ENCODE measurements at places on chromosomes 2 and 18. TPM values are rescaled to one million over a fixed set of nuclear protein-coding genes. Genes with fewer than 3 reads are reported as not detected.

The DPP4 gene
- total RNA-seq: 3.0 TPM

The KCNS3 gene
- total RNA-seq: 2.4 TPM

The SFTPB gene
- not detected for total RNA-seq

The BCL11A gene
- 0.92 TPM for total RNA-seq

The ZNF24 gene
- total RNA-seq: 38.6 TPM

The SDC1 gene
- 4.0 TPM for total RNA-seq

DNA sequence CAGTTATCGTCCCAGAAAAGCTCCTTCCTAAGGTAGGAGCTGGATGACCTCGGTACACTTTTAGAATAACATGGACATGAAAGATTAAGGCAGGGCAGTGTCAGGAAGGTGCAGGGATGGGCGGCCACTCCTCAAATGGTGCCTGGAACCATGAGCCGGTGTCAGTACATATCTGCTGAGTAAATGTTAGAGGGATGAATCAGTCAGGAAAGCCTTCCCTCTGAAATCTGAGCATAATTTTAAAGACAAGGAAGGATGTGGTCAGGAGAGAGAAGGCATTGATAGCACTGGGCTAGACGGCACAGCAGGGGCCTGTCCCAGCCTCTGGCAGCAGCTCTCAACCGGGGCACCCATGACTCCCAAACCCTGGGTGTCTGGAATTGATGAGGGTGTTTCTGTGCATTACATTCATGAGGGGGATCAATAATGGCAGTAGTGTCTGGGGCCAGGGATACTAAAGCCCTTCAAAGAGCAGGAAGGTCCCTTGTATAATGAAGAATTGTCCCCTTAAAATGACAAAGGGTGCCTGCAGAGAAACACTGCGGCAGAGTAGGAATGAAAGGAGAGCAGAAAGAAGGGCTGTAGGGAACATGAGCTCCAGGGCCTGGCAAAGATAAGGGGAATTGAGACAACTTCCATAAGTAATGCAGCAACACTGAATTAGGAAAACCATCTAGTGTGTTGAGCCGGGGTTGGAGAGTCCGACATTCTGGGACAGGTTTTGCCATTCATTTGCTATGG is 162.3 kb upstream of the REV1 start:
- H3K4me3 ChIP-seq: no peak overlapping the region
- H3K4me1 ChIP-seq: no peaks in the 10 kb centered on the region
- H3K27me3 ChIP-seq: peaks cover 3% of the 10 kb centered on the region

GRCh38 chr2:11128243-11128951 is 26.9 kb upstream of the SLC66A3 start:
- peaks cover 1% of the 10 kb centered on the region for H3K27me3 ChIP-seq
- peak overlapping the region; percentile 45 for H3K27ac ChIP-seq
- no peaks in the 10 kb centered on the region for H3K36me3 ChIP-seq

DNA sequence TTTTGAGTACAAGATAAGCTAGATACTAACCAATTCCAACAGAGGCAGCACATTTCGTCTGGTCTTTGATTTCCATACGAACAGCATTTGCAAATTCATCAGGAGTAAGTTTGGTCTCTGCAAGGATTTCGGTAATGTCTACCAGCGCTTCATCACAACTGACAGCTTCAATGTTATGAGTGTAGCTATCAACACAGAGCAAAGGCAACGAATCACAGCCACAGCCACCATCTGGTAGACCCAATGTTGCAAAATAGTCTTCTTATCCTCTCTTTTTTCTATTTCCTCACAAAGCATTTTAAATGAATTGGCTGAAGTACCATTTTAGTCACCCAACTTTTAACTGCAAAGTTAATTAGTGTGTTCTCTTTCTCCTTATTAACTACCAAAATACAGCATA is 68.3 kb downstream of the REV1 start:
- H3K27me3 ChIP-seq: no peaks in the 10 kb centered on the region
- H3K4me1 ChIP-seq: peaks cover 16% of the 10 kb centered on the region
- no peak for DNase-seq
- H3K27ac ChIP-seq: no peak overlapping the region

GRCh38 chr2:212770240-212770639 is 231.6 kb upstream of the ERBB4 start:
- no peaks in the 10 kb centered on the region for H3K4me1 ChIP-seq
- H3K4me3 ChIP-seq: no peak overlapping the region
- DNase-seq: no peak

- no peak overlapping the region for H3K4me3 ChIP-seq
- no peaks in the 10 kb centered on the region for H3K27me3 ChIP-seq
- DNase-seq: no peak
- H3K36me3 ChIP-seq: peaks cover 6% of the 10 kb centered on the region
- H3K27ac ChIP-seq: no peak overlapping the region
Measured at GRCh38 chr18:58980991-58981390, 116.3 kb downstream of the ZNF532 start.

DNA sequence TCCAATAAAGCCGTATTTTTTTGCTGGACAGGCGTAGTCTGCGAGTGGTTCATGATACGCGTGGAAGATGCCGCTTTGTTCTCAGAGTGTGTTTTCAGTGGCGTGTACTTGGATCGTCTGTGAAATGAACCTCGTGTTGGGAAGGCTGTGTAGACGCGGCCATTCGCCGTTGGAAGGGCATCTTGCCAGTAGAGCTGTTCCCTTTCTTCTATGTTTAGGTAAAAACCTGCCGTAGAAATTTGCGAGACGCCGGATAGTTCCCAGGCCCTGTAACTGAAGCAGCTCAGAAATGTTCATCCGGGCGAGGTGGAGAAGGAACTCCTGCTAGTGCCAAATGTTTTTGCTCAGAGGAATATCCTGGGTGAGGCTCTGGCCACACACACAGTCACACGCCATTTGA is 133.6 kb downstream of the NFATC1 start:
- H3K4me3 ChIP-seq: no peak overlapping the region
- no peak overlapping the region for H3K27ac ChIP-seq
- no peaks in the 10 kb centered on the region for H3K36me3 ChIP-seq
- H3K4me1 ChIP-seq: peaks cover 7% of the 10 kb centered on the region
- H3K27me3 ChIP-seq: no peaks in the 10 kb centered on the region
- DNase-seq: no peak

- no peaks in the 10 kb centered on the region for H3K36me3 ChIP-seq
- DNase-seq: no peak
- H3K4me1 ChIP-seq: no peaks in the 10 kb centered on the region
- no peak overlapping the region for H3K4me3 ChIP-seq
- no peaks in the 10 kb centered on the region for H3K27me3 ChIP-seq
Measured at GRCh38 chr2:46555011-46555410, 75.6 kb downstream of the TMEM247 start.

GRCh38 chr2:96503637-96504243 is 1.4 kb downstream of the NEURL3 start:
- no peak overlapping the region for H3K4me3 ChIP-seq
- H3K27ac ChIP-seq: no peak overlapping the region
- no peak for DNase-seq

- H3K4me3 ChIP-seq: no peak overlapping the region
- no peak overlapping the region for H3K27ac ChIP-seq
- no peaks in the 10 kb centered on the region for H3K36me3 ChIP-seq
- peaks cover 9% of the 10 kb centered on the region for H3K4me1 ChIP-seq
- no peaks in the 10 kb centered on the region for H3K27me3 ChIP-seq
Measured at GRCh38 chr18:44502790-44503189, 177.9 kb upstream of the SETBP1 start.

- no peak overlapping the region for H3K27ac ChIP-seq
- DNase-seq: no peak
- no peaks in the 10 kb centered on the region for H3K27me3 ChIP-seq
- H3K4me1 ChIP-seq: peaks cover 6% of the 10 kb centered on the region
- H3K4me3 ChIP-seq: no peak overlapping the region
Measured at GRCh38 chr2:118312969-118313756, 224.9 kb downstream of the INSIG2 start.

DNA sequence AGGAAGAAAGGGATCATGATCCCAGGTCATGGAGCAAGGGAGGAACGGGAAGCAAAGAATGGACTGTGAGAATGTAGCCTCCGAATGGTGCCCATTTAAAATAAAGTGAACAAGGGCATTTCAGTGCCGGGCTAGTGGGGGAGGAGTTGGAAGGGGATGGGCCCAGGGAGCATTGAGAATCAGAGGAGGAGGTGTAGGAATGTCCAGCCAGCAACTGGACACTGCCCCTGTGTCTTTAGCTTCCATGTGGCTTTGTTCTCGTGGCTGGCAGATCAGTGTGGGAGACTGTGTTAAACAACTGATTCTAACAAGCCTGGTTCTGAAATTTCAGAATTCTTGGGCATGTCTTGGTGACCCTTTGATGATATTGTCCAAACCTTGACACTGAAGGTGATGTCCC is 1.4 kb upstream of the RNF103 start:
- no peak for DNase-seq
- H3K27ac ChIP-seq: no peak overlapping the region
- no peaks in the 10 kb centered on the region for H3K27me3 ChIP-seq
- peaks cover 15% of the 10 kb centered on the region for H3K4me1 ChIP-seq
- H3K4me3 ChIP-seq: no peak overlapping the region

DNA sequence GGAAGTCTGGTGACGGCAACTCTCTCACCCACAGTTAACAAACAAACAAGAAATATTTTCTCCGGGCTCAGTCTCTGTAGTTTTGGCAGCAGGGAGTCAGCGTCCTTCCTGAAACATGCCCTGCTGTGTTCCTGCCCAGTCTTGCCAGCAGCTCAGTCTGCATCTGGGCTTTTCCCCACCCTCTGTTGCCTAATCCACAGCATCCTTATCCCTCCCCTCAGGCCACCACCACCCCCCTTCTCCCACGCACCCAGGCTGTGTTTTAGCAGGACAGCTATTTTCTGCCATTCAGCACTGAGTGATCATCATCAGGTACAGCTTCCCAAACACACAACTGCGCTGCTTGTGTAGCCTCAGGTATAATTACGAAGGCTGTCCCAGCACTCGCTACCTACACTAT is 168.2 kb downstream of the DPP10 start:
- no peak for DNase-seq
- H3K4me1 ChIP-seq: no peaks in the 10 kb centered on the region
- H3K27ac ChIP-seq: no peak overlapping the region
- H3K4me3 ChIP-seq: no peak overlapping the region

GRCh38 chr2:212725180-212725579 is 186.6 kb upstream of the ERBB4 start:
- H3K27ac ChIP-seq: no peak overlapping the region
- no peaks in the 10 kb centered on the region for H3K4me1 ChIP-seq
- H3K4me3 ChIP-seq: no peak overlapping the region
- no peaks in the 10 kb centered on the region for H3K27me3 ChIP-seq

GRCh38 chr2:62423235-62423634 is 82.8 kb downstream of the TMEM17 start:
- no peak for DNase-seq
- H3K4me1 ChIP-seq: no peaks in the 10 kb centered on the region
- H3K4me3 ChIP-seq: no peak overlapping the region
- no peaks in the 10 kb centered on the region for H3K36me3 ChIP-seq

GRCh38 chr2:67631483-67631882 is 234.3 kb downstream of the ETAA1 start:
- H3K4me1 ChIP-seq: no peaks in the 10 kb centered on the region
- H3K27ac ChIP-seq: no peak overlapping the region
- no peak overlapping the region for H3K4me3 ChIP-seq

DNA sequence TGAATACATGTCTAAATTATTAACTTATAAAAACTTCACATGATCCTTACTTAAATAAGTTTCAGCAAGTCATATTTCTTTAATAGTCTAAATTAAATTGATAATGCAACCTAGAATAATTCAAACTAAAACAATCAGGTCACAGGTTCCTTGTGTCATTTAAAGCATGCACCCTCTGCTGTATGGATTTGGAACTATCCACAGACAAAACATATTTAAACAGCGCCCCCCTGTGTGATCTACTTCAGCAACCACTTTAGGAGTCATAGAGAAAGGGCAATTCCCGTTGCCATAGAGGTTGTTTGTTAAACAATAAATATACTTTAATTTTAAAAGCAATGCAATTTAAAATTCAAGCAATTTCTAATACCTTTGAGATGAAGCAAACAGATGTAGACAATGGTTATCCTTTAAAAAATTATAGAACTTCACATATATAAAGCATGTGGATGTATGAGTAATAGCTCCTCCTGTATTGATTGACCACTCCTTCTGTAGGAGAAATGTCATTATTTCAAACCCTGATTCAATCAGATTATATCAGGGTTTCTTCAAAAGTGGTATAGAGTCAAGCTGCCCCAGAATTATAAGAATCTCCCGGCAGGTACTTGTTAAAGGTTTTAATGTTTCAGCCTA is 21.2 kb downstream of the GRB14 start:
- H3K27ac ChIP-seq: peak overlapping the region; percentile 31
- DNase-seq: peak; percentile 91
- no peaks in the 10 kb centered on the region for H3K27me3 ChIP-seq
- H3K36me3 ChIP-seq: no peaks in the 10 kb centered on the region

- no peaks in the 10 kb centered on the region for H3K36me3 ChIP-seq
- H3K27ac ChIP-seq: no peak overlapping the region
- no peak overlapping the region for H3K4me3 ChIP-seq
- H3K27me3 ChIP-seq: no peaks in the 10 kb centered on the region
- DNase-seq: no peak
- H3K4me1 ChIP-seq: peaks cover 9% of the 10 kb centered on the region
Measured at GRCh38 chr2:168233726-168234406, 13.5 kb downstream of the STK39 start.
